ENCODE measurements at places on chromosomes 5 and 9. TPM values are rescaled to one million over a fixed set of nuclear protein-coding genes. Genes with fewer than 3 reads are reported as not detected.

- H3K4me1 ChIP-seq: peaks cover 4% of the 10 kb centered on the region
- no peaks in the 10 kb centered on the region for H3K36me3 ChIP-seq
- H3K4me3 ChIP-seq: no peak overlapping the region
- H3K27me3 ChIP-seq: no peaks in the 10 kb centered on the region
Measured at GRCh38 chr9:81832571-81833285, 95.5 kb upstream of the SPATA31D4 start.

Gene PAPPA
- total RNA-seq: 8.9 TPM

Gene MARCOL
- not detected for total RNA-seq

Gene OLFML2A
- 2.6 TPM for total RNA-seq

Gene DRD1
- total RNA-seq: 0.80 TPM

Gene ASS1
- 292 TPM for total RNA-seq

- peaks cover 37% of the 10 kb centered on the region for H3K4me1 ChIP-seq
- peak overlapping the region; percentile 83 for H3K27ac ChIP-seq
- peaks cover 3% of the 10 kb centered on the region for H3K36me3 ChIP-seq
- H3K4me3 ChIP-seq: no peak overlapping the region
Measured at GRCh38 chr9:114366334-114367128, 21.3 kb downstream of the AKNA start.

- no peaks in the 10 kb centered on the region for H3K36me3 ChIP-seq
- no peaks in the 10 kb centered on the region for H3K4me1 ChIP-seq
- H3K27me3 ChIP-seq: no peaks in the 10 kb centered on the region
- no peak for DNase-seq
- no peak overlapping the region for H3K4me3 ChIP-seq
- H3K27ac ChIP-seq: no peak overlapping the region
Measured at GRCh38 chr5:131812371-131813160, 15.7 kb upstream of the FNIP1 start.

DNA sequence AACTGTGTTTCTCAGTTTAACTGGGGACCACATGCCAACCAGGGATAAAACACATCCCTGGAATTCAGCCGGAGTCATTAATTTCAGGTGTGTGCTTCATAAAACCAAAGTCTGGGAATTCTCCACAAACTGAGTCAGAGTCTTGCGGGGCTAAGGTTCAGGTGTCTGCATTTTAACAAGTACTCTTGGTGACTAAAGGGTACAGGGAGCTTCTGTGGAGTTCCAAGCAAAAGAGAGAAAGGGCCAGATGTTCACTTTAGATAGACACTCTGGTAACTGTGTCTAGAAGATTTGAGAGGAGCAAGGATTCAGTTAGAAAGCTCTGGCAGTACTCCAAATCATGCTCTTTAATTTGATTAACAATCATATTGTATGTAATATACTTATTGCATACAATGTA is 4.0 kb downstream of the NADK2 start:
- peak overlapping the region; percentile 99 for H3K27ac ChIP-seq
- no peaks in the 10 kb centered on the region for H3K27me3 ChIP-seq
- peak; percentile 25 for DNase-seq
- no peak overlapping the region for H3K4me3 ChIP-seq

All from hepatocyte (in vitro differentiated cells).